NCI-H2081 (cell line): ENCODE measurements at places on chromosomes 12 and 14.
A peak's percentile ranks its signal among the peaks of the same experiment; 100 is the strongest.

DNA sequence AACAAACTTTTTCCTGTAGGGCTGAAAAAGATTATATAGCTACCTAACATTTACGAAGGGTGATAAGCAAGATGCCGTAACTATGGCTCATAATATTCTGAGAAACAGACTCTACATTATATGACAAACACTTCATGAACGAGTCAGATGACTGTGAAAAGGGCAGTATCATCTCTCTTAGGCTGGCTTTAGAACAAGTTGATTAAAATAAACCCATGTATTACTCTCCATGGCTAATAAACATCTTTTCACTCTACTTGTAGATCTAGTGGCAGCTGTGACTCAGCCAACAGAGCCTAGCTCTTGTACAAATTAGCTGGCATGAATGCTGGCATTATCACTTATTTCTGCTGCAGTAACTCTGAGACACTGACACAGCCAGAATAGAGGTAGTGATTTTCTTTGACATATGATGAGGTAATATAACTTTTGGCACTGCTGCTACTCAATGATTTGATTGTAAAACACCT lies 47.1 kb downstream of the SLC2A13 start:
- peak; percentile 74 for DNase-seq

- peak; percentile 50 for DNase-seq
These were observed 16.4 kb upstream of the PUS1 start for GRCh38 chr12:131912518-131913274.

- DNase-seq: peak; percentile 71
These were observed 18.7 kb downstream of the ZBTB39 start for GRCh38 chr12:56987551-56988053.

DNA sequence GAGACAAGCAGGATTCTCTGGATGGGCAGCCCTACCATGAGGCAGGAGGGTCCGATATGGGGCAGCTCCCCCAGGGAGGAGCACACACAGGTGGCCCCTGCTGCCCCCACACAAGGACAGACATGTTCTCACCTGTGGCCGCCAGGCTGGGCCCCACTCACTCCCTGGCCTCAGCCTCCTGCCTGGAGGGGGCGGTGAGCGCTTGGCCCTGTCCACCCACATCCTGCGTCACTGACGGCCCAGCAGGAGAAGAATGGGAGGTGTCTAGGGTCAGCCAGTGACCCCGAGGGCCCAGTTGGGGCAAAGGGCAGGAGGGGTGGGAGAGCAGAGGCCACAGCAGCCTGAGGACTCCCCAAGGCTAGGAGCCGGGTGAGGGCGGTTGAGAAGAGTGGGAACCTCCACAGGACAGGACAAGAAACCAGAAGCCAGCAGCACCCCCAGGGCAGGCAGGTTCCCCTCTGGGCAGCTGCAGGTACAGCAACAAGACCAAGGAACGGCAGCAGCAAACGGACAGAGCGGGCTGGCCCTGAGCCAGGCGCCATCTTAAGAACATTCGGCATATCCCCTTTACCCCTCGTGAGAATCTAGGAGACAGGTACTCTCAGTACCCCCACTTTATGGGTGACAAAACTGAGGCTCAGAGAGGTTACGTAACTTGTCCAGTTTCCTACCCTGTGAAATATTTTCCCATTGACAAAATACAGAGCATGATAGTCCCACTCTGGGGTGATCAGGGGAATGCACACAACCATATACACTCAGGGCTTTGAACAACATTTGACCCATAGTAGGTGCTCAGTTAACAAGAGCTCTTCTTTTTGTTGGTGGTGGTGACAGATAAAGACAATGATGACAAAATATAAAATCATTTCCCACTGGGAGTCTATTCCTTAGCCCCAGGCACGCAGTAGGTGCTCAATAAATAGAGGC lies 74.3 kb downstream of the NCOR2 start:
- no peak for DNase-seq

DNA sequence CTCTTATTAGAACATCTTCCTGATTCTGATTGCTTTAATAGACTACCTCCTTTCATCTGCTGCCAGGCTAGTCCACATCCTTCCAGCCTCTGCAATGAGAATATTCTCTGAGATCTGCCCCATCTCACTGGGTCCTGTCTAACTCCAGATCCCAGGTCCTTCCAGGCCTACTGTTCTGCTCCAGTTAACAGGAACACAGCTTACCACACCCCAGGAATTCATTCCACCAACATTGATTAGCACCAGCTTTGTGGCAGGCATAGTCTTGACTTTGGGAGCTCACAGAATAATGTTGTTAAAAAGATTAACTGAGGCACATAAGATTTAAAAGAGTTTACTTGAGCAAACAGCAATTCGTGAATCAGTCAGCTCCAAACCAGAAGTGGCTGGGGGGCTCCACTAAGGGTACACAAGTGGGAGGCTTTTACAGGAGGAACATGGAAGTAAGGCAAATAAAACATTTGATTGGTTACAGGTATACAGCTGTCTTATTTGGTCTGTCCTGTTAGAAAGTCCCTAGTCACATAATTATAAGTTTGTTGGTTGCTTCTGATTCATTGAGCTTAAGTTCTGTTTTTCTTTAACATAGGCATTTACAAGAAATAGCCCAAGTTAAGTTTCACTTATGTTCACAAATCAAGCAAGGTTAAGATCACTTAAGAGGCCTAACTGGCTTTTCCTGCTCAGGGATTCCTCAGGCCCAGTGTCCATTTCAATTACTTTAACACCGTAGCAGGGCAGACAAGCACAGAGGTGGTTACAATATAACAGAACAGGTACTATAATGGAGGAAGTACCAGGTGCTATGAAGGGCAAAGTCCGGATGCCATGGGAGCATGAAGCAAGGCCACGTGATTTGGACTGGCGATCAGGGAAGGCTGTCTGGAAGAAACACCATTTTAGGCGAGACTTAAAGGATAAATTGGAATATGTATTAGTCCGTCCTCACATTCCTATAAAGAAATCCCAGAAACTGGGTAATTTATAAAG lies 12.2 kb upstream of the MYH7 start:
- DNase-seq: no peak

DNA sequence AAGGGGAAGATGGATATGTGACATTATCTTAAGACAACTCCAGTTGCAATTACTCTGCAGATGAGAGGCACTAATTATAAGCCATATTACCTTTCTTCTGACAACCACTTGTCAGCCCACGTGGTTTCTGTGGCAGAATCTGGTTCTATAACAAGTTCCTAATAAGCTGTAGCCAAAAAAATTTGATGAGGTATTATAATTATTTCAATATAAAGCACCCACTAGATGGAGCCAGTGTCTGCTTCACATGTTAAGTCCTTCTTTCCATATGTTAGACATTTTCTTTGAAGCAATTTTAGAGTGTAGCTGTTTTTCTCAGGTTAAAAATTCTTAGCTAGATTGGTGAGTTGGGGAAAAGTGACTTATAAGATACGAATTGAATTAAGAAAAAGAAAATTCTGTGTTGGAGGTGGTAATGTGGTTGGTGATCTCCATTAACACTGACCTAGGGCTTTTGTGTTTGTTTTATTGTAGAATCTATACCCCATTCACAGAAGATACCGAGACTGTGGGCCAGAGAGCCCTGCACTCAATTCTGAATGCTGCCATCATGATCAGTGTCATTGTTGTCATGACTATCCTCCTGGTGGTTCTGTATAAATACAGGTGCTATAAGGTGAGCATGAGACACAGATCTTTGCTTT lies 36.9 kb downstream of the PSEN1 start:
- DNase-seq: no peak

DNA sequence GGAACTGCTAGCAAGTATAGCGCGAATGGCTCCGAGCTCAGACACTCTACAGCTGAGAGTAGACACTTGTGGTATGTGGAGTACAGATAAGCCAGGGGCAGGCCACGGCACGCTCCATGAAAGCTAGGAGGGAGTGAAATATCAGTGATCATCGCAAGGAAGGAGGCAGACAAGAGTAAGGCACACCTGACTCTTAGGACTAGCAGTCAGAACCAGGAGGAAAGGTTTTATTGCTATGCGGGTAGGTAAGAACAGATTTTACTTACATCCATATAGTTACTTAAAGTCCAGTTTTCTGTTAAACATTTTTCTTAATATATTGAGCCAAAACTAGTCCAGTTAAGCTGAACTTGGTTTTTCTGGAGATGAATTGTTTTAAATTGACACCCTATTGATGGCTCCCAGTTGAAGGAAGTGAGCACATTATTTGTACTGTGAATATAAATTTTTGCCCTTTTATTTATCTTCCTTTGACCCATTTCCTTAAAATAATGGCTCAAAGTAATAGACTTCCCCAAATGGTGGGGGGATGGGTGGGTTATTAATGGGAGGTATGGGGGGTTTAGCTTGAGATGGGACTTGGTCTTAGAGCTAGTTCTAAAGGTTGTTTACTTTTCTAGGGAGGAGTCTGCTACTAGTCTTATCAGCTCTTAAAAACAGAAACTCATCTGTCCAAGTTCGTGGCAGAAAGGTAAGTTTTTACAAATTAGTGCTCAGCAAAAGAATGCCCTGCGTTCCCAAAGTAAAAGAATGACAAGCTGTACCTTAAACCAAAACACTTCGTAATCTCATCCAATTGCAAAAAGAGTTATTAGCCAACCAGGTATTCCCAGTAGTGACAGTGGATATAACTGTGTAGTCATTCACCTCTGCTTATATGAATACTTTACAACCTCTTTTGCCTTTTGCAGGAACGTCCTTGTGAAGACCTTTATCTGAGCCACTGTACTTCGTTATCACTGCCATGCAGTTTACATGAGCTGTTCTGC lies 5.8 kb downstream of the HNRNPA1 start:
- no peak for DNase-seq

GRCh38 chr12:546265-546919 lies 86.7 kb downstream of the B4GALNT3 start:
- DNase-seq: no peak

DNA sequence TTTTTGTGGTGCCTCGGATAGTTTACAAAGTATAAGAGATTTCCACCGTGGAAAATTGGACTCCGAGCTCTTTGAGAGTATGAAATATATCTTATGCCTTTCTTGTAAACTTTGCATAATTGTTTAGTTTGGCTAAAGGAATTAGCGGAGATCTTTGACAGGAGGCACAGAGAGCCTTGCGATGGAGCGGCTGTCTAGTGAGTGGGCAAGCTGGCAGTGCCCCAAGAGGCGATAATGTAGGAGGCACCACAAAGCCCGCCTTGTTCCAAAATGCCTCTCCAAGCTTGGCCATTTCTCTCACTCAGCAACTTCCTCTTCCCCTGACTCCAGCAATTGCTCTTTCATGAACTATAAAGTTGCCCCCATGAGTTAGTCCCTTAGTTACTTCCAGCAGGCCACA lies 270.1 kb upstream of the PRICKLE1 start:
- no peak for DNase-seq

- DNase-seq: no peak
These were observed 229.1 kb upstream of the OR4E1 start for GRCh38 chr14:21902561-21903181.

DNA sequence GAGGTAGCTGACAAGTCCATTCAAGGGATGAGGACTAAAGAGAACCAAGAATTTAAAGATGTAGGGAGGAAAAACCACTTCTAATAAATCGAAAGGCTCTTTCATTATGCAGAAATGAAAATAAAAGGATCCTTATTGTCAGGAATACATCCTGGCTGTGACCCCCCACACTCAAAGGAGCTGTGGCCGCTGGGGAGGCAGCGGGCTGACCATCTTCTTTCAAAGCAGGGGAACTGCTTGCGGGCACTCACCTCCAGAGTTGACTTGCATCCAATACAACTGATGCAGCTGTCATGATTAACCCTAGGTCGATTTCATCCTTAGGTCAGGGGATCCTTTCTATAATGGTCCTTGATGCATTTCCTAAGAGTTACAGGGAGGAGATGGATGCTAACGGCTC lies 35.3 kb downstream of the TRAFD1 start:
- no peak for DNase-seq

DNA sequence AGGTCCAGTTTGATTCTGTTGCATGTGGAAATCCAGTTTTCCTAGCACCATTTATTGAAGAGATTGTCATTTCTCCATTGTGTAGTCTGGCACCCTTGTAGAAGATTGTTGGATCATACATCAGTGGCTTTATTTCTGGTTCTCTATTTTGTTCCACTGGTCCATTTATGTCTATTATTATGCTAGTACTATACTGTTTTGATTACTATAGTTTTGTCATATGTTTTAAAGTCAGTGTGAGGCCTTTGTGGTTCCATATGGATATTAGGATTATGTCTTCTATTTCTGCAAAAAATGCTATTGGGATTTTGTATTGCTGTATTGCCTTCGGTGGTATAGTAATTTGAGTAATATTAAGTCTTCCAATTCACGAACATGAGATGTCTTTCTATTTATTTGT lies 51.4 kb downstream of the LEMD3 start:
- DNase-seq: no peak

DNA sequence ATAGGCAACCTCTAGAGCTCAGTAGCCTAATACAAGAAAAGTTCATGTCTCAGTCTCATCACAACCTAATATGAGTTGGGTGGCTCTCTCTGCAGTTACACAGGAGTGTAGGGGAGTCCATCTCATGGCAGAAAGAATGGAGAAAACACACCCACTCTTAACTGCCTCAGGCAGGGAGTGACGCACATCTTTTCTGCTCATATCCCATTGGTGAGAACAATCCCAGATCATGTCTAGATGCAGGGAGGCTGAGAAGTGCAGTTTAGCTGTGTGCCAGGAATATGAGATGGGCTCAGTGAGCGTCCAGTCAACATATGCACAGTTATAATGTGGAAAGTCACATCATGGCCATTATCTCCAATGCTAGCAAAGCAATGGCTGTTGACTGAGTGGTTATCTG lies 59.3 kb upstream of the KCNA5 start:
- no peak for DNase-seq

DNA sequence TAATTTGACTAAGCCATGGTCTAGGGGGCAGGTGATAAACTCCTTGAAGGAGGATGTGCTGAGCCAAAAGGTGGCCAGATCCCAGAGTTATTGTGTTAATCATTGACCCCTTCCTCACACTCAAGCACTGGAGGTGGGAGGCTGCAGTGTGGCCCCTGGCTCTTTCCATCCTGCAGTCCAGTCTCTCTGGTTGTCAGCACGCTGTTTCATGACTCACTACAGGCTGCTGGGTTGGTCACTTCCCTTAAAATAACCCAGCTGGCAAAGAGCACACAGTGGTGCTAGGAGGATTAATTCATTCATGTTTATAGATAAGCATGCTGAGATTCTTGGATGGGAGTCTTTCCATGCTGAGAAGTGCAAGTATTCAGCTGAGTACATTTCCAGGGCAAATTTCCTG lies 228.9 kb downstream of the ANO2 start:
- DNase-seq: no peak

DNA sequence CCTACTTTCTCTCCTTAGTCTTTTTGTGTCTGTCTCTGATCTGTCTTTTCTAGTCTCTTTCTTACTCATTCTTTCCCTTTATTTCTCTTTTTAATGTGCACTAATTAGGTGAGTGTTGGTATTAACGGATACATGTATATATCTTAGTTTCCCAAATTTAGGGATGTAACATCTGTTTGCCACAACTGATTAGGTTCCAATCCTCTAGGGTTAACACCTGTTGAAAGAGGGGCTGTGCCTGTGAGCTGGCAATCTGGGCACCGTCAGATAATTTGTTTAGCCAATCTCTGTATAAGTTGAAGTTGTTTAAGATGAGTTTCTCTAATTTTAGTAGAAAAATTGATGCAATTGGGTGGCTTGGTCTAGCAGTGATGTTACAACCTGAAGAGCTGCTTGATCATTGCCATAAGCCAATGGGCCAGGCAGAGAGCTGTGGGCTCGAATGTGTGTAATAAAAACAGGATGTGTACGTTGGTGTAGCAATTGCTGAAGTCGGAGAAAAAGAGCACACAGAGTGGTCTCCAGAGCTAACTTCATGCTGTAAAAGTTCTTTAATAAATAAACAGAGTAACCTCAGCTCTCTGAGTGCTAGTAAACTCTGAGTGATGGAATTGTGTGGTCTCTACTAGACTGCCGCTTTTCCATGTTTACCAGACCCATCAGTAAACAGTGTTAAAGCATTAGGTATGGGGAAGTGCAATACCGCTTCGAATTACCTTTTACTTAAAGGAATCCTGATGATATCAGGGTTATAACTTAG lies 18.3 kb upstream of the LYZ start:
- no peak for DNase-seq
